LHCN-M2 (cell line): ENCODE measurements at places on chromosomes 5 and 9.
A peak's percentile ranks its signal among the peaks of the same experiment; 100 is the strongest.

GRCh38 chr9:37905776-37906175 is 1.8 kb upstream of the SLC25A51 start:
- no peak for DNase-seq

DNA sequence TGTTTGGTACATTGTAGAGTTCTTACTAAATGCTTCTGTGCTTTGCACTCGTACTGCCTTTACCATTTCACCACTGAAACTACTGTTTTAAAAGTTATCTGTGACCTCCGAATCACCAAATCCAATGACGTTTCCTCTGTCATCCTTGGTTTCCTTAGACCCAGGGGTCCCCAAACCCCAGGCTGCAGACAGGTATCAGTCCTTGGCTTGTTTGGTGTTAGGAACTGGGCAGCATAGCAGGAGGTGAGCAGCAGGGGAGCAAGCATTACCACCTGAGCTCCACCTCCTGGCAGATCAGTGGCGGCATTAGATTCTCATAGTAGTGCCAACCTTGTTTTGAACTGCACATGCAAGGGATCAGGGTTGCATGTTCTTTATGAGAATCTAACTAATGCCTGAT is 26.8 kb upstream of the APC start:
- DNase-seq, result no peak

GRCh38 chr9:134838651-134839454 is 41.8 kb upstream of the FCN2 start:
- DNase-seq, result no peak

DNA sequence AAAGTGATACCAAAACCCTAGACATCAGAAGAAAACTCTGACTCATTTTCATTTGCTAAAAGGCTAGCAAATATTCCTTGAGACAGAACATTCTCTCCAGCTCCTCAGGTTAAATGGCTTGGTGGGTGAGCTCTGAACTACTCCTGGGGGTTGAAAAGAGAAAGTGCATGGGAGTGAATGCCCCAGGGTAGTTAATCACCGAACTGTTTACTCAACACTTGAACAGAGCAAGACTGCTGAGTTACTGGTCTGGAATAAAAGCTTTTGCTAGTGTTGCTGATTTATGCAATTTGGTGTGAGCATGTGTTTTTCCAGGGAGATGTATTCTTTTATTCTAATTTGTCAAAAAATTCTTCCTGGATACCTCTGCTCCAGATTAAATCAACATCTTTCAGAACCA is 88.3 kb upstream of the PRDM9 start:
- no peak for DNase-seq

GRCh38 chr9:75869236-75869635 is 21.2 kb upstream of the PCSK5 start:
- peak; percentile 5 for DNase-seq

DNA sequence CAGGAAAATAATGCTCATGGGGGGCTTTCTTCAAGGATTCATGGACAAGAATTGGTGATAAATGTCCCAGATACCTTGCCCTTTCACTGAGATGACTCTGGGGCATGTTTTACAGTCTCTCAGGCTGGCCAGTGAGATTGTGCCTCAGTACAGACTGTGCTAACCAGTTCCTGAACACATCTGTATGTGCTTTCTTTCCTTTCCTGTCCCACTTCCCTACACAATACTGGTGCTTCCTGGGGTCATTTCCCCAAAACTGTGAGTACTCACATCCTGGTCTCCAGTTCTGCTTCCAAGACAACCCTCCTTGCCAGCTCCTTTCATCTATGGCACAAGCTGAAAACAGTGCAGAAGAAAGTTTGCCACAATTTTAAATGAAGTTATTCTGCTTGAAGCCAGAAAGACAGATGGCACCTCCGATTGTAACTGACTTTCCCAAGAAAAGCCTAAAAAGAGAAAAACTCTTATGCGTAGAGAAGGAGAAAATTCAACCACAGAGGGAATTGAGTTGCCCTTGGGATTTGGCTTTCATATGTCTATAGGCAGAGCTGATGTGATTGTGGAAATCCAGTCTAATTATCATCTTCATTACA is 134.7 kb downstream of the DRD1 start:
- DNase-seq, result no peak

- no peak for DNase-seq
Measured at GRCh38 chr5:39405083-39405843, 19.5 kb downstream of the DAB2 start.

DNA sequence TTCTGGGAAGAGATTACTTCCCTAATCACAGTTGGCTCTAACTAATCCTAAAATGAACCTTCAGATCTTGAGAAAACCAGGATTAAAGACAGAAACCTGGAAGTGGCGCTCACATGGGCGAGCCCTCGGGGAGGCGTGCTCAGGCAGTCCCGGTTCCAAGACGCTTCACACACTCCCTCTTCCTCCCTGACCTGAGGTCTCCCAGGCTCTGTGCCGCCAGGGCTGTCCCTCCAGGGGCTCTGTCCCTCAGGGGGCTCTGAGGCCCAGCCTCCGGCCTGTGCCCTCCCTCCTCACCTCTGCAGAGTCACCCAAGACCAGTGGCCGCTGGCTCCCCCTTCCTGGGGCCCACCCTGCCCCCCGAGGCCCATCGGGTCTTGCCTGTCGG is 10.2 kb downstream of the SLC9A3 start:
- no peak for DNase-seq

DNA sequence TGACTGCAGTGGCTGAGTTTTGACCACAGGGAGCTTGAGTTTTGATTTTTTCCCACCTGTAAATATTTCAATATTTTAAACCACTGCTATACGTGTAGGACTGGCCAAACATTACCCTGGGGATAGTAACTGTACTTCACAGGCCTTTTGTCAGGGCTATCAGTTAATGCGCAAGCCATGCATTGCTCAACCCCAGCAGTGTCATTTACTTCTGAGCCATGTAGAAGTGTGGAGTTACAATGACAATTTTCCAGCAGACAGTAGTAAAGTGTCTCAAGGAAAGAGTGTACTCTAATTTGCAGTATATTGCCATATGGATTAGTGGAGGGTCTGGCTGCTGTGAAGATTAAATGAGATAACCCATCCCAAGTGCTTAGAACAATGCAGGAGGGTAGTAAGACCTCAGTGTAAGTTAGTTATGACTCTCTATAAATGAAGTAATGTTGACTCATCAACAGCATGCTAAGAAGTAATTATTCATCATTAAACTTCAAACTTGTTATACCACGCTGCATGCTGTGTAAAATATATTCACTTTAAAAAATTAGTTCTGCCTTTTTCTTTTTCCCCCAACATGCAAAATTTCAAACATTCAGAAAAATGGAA is 489.2 kb downstream of the KDM4C start:
- DNase-seq, result no peak

DNA sequence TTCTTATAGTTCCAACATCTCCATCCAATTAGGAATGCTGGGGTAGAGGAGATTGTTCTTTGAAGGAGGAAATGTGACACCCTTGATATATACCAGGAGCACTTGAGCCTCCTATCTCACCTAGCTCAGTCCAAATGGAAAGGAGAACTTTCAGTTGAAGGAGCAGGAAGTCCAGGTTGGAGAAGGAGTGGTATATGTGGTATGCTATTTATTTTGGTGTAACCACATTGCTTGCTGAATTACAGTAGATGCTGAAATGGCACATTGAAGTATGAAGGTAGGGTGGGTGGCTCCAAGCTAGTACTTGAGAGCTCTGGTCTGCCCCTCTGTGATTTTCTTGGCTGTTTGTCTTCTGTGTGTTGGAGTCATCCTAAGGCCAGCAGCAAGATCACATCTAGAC is 6.1 kb downstream of the CSNK1G3 start:
- no peak for DNase-seq

- DNase-seq, result no peak
Measured at GRCh38 chr9:93598647-93599241, 22.4 kb downstream of the PHF2 start.

GRCh38 chr5:150297236-150297890 is 5.3 kb downstream of the ARSI start:
- DNase-seq, result no peak

- DNase-seq, result peak; percentile 97
Measured at GRCh38 chr9:110101531-110102161, 106.3 kb downstream of the C9orf152 start.

GRCh38 chr5:145365464-145365863 is 469.7 kb downstream of the PRELID2 start:
- DNase-seq, result no peak

DNA sequence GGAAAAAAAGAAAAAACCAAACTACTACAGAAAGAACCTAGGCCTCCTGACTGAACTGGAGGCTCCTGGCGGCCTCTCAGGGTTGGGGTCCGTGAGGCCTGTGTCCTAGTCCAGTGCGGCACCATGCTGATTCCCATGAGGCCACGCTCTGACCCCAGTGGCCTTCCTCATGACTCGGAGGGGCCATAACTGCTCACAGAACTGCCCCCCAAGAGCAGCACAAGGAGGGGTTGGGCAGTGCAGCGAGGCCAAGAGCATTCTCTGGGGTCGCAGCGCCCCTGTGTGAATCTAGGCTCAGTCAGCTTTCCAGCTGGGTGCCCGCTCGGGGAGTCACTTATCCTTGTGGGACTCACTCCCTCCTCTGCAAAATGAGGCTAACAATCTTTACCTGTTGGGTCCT is 79.3 kb upstream of the FBXW11 start:
- no peak for DNase-seq

- DNase-seq, result no peak
Measured at GRCh38 chr5:124126504-124127217, 614.7 kb downstream of the CSNK1G3 start.

DNA sequence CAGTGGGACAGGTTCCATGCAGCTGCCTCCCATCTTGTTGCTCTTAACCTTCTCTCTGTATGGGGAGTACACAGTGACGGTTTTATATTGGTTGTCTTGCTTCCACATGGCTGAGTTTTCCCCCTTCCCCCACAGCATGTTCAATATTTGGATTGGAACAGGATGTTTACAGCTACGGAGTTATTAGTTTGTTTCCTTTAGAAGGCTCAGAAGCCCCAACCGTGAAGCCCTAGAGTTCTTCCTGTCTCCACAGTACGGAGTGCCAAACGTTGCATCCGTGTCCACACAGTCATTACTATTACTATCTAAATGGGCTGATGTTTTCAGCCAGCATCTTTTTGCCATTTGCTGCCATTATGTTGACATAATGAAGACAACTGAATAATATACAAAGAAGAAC is 277.5 kb downstream of the MARCHF11 start:
- DNase-seq, result no peak

GRCh38 chr5:60207040-60207439 is 313.5 kb upstream of the PDE4D start:
- DNase-seq, result no peak

- DNase-seq, result no peak
Measured at GRCh38 chr5:15803280-15803679, 303.3 kb downstream of the FBXL7 start.
